NCI-H146 (cell line): ENCODE measurements at places on chromosomes 3 and 15.
A peak's percentile ranks its signal among the peaks of the same experiment; 100 is the strongest.

DNA sequence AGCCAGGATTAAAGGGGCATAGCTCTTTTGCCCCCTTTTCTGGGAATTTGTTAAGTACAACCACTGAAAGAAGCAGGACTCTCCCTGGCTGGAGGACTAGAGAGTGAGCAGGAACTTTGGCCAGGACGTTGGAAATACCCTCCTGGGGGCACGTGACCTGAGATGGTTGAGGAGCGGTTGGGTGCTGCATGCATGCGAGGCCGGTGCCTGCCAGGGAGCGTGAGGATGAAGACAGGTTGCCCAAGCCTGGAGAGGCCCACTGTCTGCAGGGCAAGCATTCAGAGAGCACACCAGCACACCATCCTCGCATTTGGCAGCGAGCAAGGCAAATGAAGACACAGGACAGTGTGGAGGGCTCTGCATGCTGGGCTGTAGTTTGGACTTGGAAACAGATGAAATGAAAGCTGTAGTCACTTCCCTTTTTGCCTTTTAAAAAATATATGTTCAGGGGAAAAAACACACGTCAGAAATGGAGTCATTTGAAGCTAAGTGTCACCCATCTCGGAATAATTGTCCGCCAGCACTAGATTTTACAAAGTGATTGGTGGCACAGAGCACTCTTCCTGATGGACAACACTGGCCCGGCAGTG, 217.6 kb downstream of the SLCO3A1 start:
- DNase-seq = no peak

GRCh38 chr3:69410301-69410700, 24.4 kb upstream of the FRMD4B start:
- peak; percentile 23 for DNase-seq

DNA sequence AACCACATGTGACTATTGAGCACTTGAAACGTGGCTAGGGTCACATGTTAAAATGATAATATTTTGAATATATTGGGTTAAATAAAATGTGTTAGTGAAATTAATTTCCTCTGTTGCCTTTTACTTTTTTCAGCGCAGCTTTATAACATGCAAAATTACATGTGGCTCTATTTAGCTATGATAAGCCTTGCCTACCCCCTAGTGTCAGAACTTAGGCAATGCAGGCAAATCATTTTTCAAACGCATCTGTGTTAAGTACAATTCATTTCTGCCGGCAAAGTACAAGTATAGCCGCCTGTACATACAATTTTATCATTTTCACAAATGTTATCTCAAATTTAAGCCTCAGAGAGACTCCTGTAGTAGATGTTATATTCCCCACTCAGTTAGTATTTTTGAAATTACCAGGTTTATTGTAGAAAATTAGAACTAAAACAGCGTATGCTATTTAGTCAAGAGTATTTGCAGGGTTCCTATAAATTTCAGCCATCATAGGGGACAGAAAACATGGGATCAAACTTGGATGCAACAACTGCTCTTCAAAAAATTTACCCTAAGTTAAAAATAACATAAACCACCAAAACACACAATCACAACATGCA, 56.1 kb downstream of the TAFA4 start:
- peak; percentile 72 for DNase-seq

- DNase-seq = no peak
Observed at GRCh38 chr3:123053107-123053506, 13.7 kb upstream of the PDIA5 start.

- peak; percentile 45 for DNase-seq
Observed at GRCh38 chr3:88203642-88204055, 53.9 kb downstream of the C3orf38 start.

DNA sequence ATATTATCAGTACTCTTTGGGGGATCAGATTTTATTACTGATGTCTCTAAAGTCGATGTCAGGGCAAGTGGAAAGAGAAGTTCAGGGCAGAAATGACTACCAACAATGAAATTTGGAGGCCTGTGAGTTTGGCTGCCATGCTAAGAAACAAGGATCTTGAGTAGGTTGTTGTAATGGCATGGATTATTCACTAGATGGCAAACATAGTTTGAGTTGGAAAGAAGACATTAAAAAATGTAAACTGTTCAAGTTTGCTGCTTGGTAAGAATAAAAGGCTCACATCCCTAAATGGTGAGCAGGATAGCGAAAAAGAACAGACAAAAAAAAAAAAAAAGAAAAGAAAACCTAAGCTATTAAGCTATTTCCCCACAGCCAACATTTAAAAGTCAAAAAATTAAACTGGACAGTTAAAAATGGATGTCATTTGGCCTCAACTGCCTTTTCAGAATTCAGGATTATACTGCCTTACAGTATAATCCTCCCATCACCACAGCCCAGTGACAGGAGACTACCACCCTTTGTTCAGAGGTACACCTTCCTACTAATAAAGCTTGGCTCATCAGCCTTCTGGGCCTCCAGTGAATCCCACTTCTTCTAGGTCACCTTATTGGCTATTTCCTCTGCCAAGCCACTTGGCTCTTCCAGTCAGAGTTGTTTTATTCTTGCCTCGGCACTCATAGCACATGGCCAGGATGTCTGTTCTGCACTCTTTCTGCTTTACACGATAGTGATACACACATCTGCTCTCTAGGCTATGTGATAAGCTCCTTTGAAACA, 163.7 kb downstream of the PLD1 start:
- peak; percentile 63 for DNase-seq

DNA sequence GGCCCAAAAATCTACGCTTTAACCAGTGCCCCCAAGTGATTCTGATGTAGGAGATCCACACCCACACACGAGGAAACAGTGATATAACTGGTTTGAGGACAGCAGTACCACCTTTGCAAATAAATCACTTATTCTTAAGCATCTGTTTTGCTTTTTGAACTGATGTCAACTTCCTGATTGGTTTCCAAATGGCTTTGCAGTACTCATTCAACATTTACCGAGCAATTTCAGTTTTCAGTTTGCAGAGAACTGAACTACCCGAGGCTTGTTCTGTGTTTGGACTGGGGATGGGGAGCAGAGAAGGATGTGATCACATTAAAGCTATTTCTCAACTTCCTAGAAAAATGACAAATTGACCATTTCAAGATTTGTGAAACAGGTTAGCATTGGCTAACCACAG, 1.1 kb upstream of the GYG1 start:
- no peak for DNase-seq

- no peak for DNase-seq
Observed at GRCh38 chr15:63200464-63201249, 11.3 kb downstream of the RAB8B start.

DNA sequence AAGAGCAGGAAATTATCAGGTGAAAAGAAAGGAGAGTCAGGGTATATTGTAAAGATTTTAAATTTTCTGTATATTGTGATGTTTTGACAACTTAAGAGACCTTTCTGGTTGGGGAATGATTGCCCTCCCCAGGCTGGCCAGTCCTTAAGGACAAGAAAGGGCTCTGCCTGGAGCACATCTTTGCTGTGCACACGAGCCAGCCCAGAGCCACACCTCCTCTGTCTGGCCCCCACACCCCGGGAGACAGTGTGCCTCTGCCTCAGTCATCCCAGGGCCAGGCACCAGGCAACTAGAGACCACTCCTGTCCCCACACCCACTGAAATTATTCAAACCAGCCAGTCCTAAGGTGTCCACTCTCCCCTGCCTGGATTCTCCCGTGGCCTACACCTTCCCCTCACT, 67.1 kb downstream of the KBTBD12 start:
- DNase-seq = no peak
